Esophagus muscularis mucosa (tissue), 4 donors: ENCODE measurements at places on chromosomes 5 and 9.

DNA sequence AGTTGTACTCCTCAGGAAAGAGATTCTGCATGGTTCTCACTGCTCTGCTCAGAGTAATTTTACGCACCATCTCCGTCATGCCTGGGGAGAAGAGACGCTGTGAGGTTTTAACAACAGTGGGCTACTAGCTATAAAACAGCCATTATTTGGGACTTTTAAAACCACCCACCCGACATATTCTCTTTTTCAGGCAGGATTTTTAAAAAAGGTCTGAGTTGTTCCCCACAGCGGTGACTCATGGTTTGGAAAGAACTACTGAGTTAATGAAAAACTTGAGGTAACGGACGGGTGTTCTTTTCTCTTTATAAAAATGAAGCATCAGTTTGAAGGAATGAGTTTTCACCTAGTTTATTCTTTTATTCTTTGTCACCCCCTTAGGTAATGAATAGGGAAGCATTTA lies 61.3 kb downstream of the TTLL11 start:
- no peak for DNase-seq

DNA sequence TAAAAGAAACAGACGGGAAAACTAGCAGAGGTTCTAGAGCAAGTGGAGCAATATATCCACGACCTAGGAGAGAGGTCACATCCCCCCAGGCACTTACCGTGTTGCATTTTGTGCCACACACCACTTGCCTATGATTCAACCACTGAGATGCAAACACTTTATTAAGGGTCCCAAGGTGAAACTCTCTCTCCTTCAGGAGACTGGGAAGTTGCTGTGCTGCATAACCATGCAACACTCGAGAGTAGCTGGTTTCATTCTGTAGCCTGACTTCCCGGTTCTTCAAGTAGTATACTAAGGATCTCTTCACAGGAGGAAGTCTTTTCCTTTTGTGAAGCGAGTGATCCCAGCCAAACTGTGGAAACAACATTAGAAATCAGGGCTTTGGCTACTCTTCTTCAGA lies 1.6 kb downstream of the DCAF12 start:
- no peak for DNase-seq

GRCh38 chr5:32471784-32472183 lies 27.2 kb upstream of the ZFR start:
- DNase-seq = no peak

GRCh38 chr9:135169709-135170226 lies 82.3 kb downstream of the OLFM1 start:
- DNase-seq = no peak

GRCh38 chr9:3742586-3742985 lies 216.8 kb upstream of the RFX3 start:
- DNase-seq = no peak

GRCh38 chr5:78221964-78222451 lies 72.5 kb downstream of the AP3B1 start:
- no peak for DNase-seq

GRCh38 chr9:82148901-82149461 lies 160.4 kb downstream of the SPATA31D1 start:
- DNase-seq = no peak
